Activated T-helper 9 cell treated with anti-CD3 and anti-CD28 coated beads, Interleukin-2, amount 50 U/mL, for 16 hours (primary cell): ENCODE measurements at places on chromosomes 11 and 22.

GRCh38 chr22:43365715-43366440 is 22.7 kb upstream of the SCUBE1 start:
- DNase-seq = no peak

DNA sequence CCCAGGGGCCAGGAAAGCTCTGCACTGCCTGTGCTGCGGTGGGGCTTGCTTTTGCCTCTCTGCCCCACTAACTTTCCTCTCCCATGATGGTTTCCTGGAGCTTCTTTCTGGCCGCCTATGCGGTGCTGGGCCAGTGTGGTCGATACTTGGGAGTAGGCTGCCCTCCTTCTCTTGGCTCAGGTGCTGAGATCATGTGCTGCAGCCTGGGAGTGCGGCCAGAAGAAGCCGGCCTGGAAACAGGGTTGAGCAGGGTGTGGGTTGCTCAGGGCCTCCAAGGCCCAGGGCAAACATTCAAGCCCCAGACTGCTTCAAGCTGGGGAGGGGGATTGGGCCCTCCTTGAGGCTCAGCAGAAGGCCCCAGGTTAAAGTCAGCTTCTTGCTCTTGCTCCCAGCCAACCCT is 125.0 kb downstream of the NTM start:
- no peak for DNase-seq

DNA sequence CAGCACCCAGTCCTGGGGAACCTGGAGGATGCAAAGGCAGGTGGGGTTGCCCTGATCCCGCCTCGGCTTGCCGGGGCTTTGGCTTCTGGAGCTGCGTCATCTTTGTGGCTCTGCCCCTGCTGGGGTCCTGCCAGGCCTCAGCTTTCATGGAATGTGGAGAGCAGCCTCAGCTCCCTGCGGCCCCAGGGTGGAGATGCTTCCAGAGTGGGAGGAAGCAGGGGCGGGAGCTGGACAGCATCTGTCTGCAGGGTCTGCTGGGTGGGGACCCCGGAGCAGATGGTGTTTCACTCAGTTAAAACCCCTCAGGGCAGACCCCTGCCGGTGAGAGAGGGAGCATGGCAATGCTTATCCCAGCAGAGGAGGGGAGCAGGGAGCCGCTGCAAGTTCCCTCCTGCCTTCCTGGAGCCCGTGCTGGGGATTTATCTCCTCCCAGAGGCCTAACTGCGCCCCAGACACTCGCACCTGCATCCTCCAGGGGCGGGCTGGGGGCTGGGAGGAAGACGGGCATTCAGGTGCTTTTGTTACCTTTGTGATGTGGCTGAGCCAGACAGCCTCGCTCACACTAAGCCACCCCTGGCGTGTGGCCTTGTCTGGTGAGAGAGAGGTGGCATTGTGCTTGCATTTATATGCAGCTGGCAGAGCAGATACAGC is 15.7 kb downstream of the GRIK4 start:
- no peak for DNase-seq

DNA sequence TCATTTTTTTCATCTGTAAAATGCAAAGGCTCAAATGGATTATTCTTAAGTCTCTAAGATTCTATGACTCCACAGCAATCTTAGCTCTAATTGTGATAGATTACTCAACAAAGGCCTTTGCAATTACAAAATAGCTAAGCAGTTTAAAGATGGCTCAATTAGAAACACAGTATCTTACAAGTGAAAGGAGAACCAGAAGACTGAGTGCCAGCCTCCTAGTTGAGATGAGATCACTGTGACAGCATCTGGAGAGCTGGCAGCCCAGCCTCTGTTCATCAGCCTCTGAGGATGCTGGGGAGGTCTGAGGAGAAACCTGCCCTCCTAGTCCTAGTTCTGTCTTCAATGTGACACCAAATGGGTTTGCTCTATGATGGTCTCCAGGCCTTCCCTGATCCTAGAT is 158.4 kb upstream of the NARS2 start:
- no peak for DNase-seq

DNA sequence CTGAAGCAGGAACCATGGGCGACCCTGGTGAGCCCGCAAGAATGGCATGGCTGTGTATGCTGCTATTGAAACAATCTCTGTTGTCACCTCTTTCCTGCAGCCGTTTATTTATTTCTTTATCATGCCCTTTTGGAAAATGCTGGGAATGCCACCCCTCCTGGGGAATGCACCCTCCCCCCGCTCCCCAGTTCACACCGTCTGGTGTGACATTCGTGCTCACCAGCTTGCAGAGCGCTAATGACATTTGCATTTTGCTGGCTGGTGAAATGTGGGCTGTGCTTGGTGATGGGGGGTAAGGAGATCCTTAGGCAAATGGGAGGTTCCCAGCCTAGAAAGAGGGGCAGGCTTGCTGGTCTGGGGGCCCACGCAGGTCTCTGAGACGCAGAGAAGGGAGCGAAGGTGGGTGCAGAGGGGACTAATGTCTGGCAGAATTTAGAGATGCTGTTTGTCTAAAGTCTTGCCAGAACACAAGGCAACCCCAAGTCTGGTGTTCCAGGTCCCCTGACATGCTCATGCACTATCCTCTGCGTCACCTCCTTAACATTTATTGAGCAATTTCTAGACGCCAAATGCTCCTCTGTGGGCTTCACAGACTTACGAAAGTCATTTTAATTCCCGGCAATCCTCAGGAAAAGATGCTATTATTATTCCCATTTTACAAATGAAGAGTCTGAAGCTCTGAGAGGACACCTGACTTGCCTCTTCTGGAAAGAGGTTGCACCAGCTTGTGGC is 91.7 kb downstream of the TP53I11 start:
- DNase-seq = no peak

- no peak for DNase-seq
These were observed 99.5 kb upstream of the BID start for GRCh38 chr22:17873804-17874203.

- no peak for DNase-seq
These were observed 77.6 kb downstream of the PACSIN2 start for GRCh38 chr22:42937164-42937843.

DNA sequence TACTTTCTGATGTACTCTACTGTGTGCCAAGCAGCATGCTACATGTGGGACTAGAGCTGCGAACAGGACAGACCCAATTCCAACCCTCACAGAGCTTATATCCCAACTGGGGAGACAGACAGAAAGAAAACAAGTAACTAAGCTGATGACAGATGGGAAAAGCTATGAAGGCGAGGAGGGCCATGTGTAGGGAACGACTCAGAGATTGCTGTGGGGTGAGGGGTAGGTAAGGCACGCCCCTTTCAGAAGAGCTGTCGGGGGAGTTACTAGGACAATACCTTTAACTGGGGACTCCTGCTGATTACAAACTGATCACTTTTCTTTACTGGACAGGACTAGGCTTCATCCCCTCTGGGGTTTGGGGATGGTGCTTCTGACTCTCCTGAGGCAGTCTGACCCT is 48.9 kb downstream of the ST3GAL4 start:
- no peak for DNase-seq

- DNase-seq = no peak
These were observed 490.2 kb upstream of the B3GAT1 start for GRCh38 chr11:134901955-134902918.

DNA sequence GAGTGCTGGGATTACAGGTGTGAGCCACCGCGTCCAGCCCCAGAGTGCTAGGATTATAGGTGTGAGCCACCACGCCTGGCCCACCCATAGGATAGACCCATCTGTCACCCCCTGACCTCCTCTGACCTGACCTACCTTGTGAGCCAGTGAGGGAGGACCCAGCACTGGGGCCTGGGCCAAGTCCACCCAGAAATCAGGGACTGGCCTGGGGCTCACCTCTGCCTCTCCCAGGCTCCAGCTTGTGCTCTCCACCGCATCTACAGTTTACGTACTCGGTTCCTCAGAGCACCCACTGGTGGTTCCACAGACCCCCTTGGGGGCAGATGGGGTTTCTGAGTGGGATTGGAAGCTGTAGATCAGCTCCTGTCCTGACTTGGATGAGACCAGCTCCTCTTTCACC is 6.4 kb downstream of the SLC29A2 start:
- no peak for DNase-seq

GRCh38 chr22:22076361-22076760 is 93.8 kb upstream of the TOP3B start:
- DNase-seq = no peak

- DNase-seq = no peak
These were observed 5.9 kb upstream of the SOX10 start for GRCh38 chr22:37990301-37990700.

- no peak for DNase-seq
These were observed 49.4 kb upstream of the ADA2 start for GRCh38 chr22:17268501-17269223.

DNA sequence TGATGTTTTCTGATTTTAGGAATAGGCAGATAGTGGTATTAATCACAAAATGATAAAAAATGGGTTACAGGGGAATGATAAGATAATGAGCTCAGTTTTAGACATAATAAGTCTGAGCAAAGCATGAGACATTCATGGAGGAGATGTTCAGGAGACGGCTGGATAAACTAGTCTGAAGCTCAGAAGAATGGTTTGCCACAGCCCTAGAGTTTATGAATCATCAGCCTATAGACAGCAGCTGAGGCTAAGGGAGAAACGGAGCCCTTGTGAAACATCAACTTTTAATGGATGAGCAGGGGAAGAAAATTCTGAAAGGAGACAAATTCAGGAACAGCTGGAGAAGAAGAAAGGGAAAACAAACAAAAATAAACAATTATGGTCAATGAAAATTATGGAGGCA is 87.2 kb downstream of the RELT start:
- DNase-seq = no peak

DNA sequence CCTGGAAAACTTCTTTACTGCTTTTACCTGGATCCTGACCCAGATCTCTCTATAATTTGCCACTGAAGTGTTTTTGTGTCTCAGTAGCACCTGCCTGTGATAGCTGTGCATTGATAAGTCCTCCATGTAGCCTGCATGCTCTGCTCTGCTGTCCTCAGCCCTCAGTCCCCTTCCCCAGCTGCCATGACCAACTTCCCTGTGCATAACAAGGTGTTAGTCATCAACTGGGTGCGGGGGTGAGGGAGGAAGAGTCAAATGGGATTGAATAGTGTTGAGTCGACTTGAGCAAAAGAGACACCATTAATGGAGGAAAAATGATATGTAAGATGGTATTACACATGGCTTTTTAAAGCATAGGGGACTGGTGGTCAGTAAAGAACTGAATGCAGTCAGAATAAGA is 92.2 kb upstream of the PLET1 start:
- no peak for DNase-seq

- DNase-seq = no peak
These were observed 1496.5 kb downstream of the FAM181B start for GRCh38 chr11:81237139-81237538.

DNA sequence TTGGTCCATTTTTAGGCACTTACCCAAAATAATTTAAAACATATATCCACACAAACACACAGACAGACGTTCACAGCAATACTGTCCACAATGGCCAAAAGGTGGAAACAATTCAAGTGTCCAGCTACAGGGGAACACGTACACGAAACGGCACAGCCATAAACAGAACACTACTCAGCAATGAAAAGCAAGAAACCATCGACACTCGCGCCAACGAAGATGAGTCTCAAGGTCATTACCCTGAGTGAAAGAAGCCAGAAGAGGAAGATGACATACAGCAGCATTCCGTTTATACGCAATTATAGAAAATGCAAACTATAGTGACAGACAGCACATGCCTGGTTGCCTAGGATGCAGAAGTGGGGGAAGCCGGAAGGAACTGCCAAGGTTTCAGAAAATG is 13.4 kb upstream of the COMT start:
- no peak for DNase-seq

- no peak for DNase-seq
These were observed 128.4 kb downstream of the BUD13 start for GRCh38 chr11:116644201-116644940.

DNA sequence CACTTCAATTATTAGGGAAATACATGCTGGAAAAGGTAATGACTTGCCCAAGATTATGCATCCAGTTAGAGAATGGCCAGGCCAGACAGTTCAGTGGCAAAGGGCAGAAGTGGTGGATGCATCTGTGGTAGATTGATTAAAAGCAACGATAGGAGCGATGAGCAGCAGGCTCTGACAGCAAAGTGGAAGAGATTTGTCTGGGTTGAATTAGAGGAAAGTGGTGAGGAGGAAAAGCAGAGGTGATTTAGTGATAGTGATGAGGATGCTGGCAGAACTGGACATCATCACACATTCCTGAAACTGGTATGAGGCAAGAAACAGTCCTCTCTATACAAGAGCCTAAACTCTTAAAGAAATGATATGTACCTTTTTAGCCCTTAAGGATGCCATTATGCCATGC is 12.5 kb downstream of the HSD17B12 start:
- DNase-seq = no peak

DNA sequence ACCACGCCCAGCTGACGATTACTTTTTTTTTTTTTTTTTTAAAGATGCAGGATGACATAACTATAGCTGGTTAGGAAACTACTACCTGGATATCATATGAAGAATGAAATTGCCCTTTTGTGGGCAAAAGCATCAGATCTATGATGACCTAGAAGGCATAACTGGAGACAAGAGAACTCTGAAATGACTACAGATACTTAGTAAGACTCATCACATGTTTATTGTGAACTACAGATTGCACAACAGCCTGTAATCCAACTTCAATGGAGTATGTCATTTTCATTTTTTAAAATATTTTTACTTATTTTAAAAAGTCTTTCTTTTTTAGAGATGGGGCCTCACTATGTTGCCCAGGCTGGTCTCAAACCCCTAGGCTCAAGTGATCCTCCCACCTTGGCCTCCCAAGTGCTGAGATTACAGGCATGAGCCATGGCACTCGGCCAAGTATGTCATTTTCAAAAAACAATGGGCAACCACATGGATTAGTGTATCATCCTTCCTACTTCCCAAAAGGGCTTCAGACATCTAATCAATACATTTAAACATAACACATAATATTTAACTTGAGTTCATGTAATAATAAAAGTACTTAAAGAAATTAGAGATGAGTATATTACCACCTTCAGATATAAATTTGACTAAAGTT is 3.3 kb downstream of the MTMR2 start:
- no peak for DNase-seq

DNA sequence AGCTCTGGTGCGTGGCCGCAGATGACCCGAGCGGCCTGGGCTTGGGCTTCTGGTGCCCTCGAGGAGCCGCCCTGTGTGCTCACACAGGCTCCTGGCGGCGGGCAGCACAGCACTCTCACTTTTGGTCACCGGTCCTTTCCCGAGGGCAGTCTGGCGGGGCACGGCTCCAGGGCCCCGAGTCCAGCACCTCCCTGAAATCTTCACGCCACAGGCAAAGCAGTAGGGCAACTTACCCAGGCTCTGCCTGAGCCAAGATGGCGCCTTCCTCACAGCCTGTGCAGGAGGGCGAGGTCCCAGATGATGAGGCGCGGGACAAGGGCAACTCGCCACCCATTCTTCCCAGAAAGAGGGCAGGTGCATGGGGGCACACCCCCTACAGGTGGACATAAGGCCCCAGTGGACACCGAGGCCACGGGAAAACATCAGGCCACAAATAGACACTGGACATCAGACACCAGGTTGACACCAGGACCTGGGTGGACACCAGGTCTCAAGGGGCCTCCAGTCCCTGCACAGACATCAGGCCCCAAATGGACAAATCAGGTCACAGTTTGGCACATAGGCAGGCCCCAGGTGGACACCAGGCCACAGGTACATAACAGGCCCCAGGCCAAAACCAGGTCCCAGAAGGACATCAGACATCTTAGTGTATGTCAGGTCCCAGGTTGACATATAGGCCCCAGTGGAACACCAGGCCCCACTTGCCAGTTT is 57.6 kb upstream of the SEPTIN5 start:
- DNase-seq = no peak

GRCh38 chr11:606245-606644 is 9.5 kb downstream of the IRF7 start:
- no peak for DNase-seq

GRCh38 chr11:15194671-15195415 is 80.1 kb downstream of the INSC start:
- DNase-seq = no peak
